ENCODE measurements at places on chromosomes 2 and 18.

DNA sequence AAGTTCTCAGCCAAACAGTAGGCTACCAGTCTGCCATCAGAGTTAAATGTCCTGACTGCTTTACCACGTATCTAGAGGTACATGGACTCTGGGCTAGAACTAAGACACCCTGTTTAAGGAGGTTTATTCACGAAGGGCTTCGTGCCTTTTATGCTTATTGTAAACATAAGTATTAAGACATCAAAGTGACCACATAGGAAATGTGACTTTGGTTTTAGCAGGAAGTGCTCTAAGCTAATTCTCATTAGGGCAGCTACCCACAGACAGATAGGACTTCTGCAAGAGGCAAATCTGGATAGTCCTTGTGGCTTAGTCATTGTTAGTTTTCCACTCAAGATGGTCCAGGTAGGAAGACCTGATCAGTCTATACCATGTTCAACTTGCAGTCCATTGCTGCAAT lies 233.3 kb upstream of the MGAT5 start:
- no peak for DNase-seq

- no peak for DNase-seq
These were observed 60.3 kb downstream of the MEX3C start for GRCh38 chr18:51137026-51137729.

- no peak for DNase-seq
These were observed 169.0 kb upstream of the HAAO start for GRCh38 chr2:42961385-42961811.

DNA sequence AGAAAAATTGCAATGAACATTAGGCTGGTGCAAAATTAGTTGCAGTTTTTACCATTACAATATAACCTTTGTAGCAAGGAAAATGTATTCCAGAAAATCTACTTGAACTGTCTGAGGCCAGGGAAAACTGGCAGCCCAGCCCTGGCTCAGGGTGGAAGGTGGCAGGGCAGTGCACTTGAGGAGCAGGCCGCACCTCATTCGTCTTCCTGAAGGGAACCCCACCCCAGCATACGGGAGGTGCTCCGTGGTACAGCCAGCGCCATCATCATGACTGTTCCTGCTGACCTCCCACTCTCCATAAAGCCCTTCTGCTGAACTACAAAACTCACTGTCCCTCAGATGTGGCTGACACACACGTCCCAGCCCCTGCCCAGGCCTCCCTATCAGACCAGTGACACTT lies 65.9 kb upstream of the TFCP2L1 start:
- no peak for DNase-seq

DNA sequence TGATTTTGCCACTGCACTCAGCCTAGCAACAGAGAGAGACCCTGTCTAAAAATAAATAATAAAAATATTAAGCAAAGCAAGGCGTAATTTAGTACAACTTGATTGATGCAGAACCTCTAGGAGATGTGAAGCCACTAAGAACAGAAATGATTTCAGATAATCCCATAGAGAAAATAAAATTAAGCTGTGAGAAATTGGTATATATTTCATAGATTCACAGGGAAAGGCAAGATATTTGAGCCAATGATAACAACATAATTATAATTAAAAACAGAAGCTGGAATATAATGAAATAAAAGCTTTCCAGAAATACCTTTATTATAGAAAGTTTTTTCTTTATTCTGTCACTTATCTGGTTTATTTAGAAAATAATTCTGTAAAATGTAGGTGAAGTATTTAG lies 88.9 kb upstream of the GULP1 start:
- no peak for DNase-seq

DNA sequence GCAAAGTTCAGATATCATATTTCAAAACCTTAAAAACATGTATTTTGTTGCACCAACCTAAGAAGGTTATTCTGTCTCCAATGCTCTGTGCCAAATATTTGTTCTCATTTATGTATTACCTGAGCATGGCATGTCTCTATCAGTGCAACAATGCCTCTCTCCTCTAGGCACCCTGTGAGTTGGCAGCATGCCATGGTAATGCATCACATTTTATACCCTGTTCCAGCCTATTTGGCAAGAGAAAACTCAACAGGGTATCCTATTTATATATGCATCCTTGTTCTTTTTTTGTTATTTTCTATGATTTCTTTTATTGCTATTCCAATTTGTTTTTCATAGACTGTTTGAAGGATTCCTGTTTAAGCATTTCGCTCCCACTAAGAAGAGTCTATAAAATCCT lies 126.3 kb upstream of the NRXN1 start:
- DNase-seq, result no peak

DNA sequence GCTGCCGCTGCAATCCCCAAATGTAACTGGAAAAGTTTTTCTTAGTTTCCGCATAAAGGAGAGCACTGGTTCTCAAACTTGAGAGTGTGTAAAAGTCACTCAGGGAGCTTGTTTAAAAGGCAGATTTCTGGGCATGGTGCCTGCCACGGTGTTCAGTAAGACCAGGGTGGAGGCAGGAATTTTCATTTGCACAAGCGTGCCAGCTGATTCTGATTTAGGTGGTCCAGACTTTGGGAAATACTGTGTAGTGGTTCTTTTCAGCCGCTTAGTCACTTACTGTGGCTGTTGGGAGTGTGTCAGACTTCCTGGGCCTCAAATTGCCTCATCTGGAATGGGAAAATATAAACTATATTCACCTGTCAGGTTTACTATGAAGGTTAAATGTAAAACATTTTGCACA lies 788 bp downstream of the ARMC9 start:
- no peak for DNase-seq

GRCh38 chr2:3656762-3657721 lies 958 bp upstream of the ALLC start:
- DNase-seq, result no peak

GRCh38 chr2:165863810-165864261 lies 69.8 kb upstream of the GALNT3 start:
- no peak for DNase-seq

- no peak for DNase-seq
These were observed 15.7 kb downstream of the PHOSPHO2 start for GRCh38 chr2:169709981-169710380.

DNA sequence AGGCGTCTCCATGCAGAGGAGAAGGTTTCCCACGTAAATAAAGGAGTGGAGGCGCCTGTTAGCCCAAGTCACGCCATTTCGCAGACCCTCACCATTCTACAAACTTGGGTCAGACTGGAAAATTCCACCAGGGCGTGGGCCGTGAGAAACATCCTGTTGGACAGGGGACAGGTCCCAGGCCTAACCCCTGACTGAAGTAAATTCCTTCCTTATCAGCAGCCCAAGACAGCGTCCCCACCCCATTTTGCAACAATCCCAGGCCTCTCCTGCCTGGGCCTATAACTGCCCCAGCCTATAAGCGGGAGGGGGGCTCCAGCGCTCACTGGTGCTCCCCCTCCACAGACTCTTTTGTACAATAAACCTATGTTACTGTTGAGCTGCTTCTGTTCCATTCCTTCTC lies 57.3 kb upstream of the CBLN2 start:
- DNase-seq, result no peak

Measured in GM04503 (cell line).